ENCODE measurements at places on chromosomes 4 and X.

GRCh38 chr4:147704846-147705245 lies 20.9 kb upstream of the PRMT9 start:
- DNase-seq, result no peak

DNA sequence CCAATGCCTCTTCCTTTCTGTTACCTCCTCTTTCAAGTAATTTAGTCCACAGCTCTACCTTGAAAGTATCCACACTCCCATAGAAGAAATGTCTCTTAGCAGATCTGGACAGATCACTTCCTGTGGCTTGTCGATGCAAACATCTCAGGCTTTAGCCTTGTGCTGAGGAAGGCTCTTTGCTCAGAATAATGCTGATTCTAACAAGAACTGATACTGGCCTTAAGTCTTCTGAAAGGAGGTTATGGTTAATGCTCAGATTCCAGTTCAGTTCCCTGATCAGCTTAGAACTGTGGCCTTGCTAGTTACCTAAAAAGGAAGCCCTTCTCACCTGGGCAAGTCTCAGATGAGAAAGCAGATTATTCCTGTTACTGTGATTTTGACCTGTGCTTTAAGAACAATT lies 230.1 kb upstream of the FAT4 start:
- no peak for DNase-seq

DNA sequence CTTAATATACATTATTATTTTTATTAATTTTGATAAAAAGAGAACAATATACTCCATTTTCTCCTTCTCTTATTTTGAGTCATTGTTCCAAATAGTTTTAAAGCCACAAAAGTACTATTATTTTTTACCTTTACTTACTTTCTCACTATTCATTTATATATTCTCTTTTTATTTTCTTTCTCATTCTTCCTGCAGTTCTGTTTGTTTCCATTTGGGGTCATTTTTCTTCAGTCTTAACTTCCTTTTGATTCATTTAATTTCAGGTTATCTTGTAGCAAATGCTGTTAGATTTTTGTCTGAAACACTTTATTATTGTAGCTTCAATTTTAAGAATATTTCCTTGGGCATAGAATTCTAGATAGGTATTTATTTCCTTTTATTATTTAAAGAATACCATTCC lies 438.6 kb upstream of the EPHA5 start:
- DNase-seq, result no peak

DNA sequence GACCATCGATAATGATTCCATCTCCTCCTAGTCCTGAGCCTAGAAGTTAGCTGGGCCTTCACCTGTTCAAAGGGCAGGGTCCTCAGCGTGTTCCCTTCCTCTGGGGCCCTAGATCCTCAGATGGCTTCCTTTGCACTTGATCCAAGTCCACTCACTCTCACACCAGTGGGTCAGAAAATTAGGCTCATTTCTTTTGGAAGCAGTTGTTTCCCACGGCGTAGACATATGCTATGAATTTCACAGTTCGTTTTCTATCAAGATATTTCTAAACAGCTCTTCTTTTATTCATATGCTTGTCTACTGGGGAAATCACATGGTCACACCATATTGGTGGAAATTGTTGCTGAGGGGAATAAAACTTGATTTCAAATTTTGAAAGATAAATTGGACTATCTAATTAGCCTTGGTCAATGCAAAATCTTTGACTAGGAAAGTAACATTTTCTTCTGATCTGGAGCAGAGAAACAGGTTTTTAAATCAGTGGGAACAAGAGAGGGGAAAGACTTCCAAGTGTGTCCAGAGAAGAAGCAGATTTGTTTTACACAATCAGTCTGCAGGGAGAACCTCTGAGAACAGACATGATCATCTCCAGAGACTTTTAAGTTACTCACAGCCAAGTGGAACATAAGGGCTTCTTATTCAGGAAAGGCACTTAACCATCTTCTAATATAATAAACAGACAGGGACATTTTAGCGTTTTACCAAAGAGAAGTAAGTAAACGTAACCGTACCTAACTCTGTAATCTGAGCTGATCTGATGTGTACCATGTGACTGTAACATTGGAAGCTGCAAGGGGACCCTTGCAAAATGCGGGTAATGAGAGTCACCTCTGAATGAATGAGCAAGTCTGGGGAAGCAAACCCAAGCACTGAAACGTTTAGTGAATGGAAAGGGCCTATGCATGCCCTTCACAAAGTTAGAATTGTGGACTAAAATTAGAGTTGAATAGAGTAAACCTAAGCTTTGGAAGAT lies 455.7 kb upstream of the FAT1 start:
- no peak for DNase-seq

- DNase-seq, result no peak
These were observed 25.4 kb downstream of the TMSB4X start for GRCh38 chrX:13000301-13000811.
